ENCODE measurements at places on chromosomes 2 and 18.
A peak's percentile ranks its signal among the peaks of the same experiment; 100 is the strongest.

DNA sequence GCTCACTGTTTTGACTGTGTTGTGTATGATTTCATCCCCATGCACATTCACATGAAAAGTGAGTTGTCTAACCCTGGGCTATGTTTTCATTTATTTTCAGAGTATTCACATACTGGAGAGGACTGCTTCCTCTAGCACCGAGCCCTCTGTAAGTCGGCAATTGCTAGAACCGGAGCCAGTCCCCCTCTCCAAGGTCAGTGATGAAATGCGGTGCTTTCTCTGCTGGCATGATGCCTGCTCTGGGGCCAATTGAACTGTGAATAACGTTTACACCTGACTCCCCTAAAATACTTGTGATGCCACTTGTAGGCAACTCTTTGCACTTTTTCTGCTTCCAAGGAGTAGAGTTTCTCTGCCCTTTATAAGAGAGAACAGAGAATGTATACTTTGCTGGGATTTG lies 126.9 kb downstream of the PRKRA start:
- no peak for DNase-seq

GRCh38 chr18:58856881-58857280 lies 7.8 kb upstream of the ZNF532 start:
- no peak for DNase-seq

DNA sequence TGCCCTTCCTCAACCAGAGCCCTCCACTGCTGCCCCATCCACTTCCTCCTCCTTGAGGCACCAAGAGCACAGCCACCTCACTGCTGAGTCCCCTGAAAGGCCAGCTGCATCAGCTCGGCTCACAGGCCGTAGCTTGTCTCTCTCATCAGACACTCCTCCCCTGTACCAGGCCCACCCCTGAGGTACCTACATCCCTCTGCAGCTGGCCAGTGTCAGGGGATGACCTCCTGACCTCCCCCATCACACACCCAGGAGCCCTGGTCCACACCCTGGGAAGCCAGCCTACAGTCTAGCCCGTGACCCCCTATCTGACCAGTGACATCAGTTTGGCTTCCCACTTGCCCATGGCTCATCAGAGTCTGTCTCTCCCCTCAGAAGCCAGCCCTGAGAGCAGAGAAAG lies 205.6 kb downstream of the TNS1 start:
- no peak for DNase-seq

GRCh38 chr2:218387369-218388194 lies 5.5 kb downstream of the SLC11A1 start:
- DNase-seq = no peak

- no peak for DNase-seq
These were observed 139.8 kb downstream of the GPD2 start for GRCh38 chr2:156576005-156576404.

GRCh38 chr18:23136326-23137096 lies 1.2 kb downstream of the CABLES1 start:
- peak; percentile 76 for DNase-seq

GRCh38 chr2:171995586-171995985 lies 4.2 kb upstream of the METAP1D start:
- DNase-seq = no peak

DNA sequence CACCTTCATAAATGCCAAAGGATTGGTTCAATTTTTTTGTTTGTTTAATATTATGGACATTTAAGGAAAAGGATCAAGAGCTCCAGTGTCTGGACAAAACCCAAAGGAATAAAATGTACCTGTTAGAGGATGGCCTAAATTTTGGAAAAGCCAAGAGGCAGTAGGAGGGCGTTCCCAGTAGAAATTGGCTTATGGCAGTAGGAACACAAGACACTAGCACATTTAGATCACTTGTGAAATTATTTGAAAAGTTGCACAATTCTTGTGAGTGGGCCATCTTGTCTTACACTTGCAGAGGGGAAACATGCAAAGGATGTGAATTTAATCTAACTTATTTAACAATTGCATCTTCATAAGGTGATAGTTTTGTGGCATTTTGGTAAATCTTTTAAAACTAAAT lies 3.2 kb downstream of the BZW1 start:
- no peak for DNase-seq

DNA sequence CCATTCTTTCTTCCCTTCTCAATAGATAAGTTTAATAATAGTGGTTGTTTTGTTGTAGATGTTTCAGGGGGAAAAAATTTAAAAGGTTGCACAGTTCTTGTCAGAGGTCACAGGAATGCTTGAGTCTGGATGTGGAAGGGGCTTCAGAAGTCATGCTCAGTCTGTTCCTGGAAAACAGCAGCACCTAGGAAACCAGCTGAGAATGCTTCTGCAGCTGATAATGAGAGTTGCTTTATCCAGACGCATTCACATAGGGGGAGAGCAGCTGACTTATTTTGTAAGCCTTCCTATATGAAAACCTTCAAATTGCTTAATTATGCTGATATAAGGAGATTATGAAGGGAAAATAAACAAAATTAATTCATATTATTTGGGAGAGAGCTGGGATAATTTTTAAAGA lies 235.5 kb downstream of the GULP1 start:
- peak; percentile 55 for DNase-seq

GRCh38 chr2:41194230-41194629 lies 742.3 kb upstream of the SLC8A1 start:
- DNase-seq = no peak

GRCh38 chr2:158762336-158762735 lies 32.8 kb upstream of the DAPL1 start:
- DNase-seq = no peak

DNA sequence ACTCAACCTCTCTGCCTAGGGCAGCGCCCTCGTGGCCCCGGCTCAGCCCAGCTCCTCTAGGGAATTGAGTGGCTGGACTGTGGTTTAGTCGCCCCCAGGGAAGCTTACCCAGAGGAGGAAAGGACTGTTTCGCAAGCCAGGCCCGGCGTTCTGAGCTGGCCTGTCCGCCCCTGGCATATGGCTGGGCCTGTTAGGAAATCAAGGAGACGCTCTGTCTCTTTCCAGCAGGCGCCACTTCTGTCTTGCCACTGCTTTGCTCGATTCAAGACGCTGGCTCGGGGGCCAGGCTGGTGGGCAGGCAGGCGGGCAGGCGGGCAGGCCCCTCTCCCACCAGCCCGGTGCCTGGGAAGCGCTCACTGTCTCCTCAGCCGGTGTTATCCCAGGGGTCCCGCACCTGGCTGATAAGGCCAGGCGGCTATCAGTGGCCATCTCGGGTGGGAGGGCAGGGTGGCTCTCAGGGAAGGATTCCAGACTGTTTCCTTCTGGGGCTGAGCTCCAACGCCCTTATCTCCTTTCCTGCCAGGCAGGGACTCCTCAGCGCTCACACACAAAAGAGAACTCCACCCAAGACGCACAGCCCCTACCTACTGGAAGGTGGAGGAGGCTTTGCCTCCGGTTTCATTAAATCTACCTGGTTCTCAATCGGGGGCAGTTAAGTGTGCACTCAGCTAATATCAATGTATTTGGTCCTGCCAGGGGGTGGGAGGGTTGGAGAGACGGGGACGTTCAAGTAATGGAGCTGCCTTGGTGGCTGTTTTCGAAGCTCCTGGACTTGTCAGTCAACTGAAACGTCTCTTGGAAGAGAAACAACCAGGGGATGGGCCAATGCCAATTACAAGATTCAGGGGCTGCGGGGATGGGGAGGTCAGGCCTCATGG lies 109.1 kb downstream of the SMAD7 start:
- no peak for DNase-seq

DNA sequence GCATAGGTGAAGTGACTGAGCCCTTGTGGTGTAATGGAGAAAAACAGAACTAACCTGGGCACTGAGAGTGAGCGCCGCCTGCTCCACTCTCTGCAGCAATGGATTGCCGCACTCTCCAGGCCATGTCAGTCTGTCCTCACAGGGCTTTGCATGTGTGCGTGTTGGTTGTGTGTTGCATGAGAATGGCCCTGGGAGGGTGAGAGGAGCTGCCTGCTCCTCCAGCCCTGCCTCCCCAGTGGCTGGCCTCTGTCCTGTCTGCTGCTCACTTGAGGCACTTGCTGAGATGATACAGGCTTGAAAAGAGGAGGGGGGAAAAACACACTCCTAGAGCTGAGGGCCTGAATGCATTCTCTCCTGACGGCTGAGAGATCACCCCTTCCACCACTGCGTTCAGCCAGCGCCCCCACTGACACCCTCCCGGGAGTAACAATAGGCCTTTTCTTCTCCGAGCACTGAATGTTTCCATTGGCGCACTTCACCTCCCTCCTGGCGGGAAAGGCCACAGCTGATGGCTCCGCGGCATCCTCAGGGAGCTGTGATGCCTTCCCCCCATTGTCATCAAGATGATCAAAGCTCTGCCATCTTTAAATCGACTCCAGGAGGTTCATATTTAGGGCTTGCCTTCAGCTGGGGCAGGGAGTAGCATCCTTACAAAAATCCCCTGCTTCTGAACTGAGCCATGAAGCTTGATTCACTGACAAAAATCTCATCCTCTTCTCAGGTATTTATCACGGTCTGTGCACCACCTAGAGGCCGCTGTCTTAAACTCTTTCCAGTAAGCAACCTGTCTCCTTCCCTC lies 49.9 kb upstream of the DAPL1 start:
- DNase-seq = peak; percentile 75

- DNase-seq = peak; percentile 43
These were observed at the start of gene PRKAG3 for GRCh38 chr2:218831378-218831990. TSS of gene PRKAG3 (minus strand) at chr2:218831803.

DNA sequence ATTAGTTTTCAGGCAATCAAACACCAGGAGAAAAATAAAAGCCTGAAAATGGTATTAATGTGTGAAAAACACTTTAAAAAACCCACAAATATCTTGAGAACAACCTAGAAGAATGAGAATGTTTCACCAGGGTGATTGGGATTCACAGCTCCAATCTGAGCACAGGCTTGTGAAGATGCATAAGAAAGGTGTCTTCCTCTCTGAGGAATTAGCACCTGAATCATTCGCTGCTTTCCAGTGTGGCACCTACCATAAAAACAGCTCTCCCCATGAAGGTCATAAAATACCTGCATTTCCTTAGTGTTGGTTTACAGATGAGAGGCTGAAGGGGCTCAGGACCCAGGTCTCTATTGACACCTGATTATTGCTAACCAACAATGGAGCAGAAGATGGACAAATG lies 499.7 kb upstream of the KLHL29 start:
- no peak for DNase-seq

GRCh38 chr2:60051991-60052390 lies 501.5 kb downstream of the BCL11A start:
- DNase-seq = no peak

DNA sequence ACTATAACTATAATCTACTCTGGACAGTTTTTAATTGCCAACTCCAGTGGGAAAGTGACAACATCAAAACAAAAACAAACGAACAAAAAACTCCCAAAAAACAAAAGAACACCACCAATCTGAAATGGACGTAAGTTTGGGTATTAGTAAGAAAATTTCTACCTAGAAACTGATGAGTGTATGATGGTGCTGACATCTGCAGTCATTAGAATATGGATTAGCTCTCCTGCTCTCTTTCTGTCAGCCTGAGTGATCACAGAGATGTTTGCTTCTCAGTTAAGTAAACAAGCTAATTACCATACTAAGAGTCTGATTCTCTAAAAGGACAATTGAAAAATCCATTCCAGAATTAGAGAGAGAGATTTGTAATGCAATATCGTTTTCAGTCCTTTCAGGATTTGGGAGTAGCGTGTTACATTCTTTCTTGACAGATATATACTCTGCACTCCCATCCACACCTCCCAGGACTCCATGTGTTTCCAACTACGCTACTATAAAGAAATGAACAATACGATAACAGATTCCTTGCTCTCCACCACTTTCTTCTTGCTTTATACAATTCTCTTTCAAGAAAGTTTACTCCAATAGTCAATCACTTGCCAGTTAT lies 1347.4 kb upstream of the PIK3C3 start:
- no peak for DNase-seq

GRCh38 chr2:112881217-112881985 lies 29.6 kb upstream of the IL37 start:
- DNase-seq = no peak

DNA sequence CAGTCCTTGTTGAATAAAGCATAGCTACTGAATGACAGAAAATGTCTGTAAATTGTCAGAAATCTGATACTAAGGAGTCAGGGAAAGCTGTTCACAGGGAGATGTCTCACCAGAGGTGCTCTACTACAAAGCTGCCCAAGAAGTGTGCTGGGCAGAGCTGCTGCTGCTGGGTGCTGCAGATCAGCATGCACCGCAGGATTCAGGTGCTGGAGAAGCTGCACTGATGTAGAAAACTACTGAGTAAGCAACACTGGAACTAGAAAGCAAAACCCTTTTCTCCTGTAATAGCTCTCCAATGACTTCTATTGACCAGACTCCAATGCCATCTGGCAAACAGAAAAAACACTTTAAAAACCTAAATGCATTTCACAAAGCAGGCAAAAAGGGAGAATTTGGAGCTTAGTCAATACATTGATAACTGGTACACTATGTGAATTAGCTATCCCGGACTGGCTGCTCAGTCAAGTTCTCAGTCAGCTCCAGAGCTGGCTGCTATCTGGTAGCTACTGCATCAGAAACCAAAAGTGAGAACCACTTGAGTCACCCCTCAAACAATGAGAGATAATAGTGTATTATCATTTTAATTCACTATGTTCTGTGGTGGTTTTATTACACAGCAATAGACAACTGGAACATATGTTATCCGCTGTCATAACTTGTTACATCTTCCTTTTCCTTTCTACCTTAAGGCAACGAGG lies 493.1 kb downstream of the CPS1 start:
- no peak for DNase-seq

DNA sequence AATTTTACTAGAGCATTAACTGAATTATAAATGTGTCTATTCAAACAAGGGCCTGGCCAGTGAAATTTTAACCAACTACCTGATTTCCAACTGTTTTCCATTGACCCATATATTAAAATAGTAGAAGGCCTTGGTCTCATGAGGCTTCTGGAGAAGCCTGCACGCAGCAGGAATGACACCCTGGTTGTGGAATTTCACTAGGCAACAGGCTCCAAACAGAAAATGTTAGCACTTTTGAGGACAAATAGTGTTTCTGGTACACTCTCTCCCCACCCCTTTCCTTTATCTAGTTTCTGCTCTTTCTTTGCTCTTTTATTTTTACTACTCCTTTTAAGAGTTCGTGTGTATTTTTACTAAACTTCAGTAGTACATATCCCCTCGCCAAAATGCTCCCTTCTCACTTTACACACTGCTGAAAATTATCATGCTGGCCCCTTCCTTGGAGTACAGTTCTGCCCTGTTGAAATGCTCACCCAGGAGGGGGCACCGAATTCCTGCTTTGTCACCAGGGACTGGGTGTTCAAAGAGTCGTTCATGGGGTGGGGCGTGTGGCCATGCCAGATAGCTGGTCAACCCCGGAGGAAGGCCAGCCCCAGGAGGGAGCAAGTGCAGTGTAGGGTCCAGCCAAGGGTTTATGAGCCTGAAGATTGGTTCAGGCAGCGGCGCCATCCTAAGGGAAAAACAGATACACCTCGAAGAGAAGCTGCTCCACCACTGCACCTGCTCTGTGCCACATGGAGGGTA lies 22.1 kb upstream of the COL6A3 start:
- DNase-seq = peak; percentile 91

GRCh38 chr2:226489775-226490541 lies 309.7 kb downstream of the IRS1 start:
- no peak for DNase-seq

GRCh38 chr18:33839452-33840211 lies 261.6 kb downstream of the ASXL3 start:
- peak; percentile 62 for DNase-seq

Data from hindlimb muscle (tissue), 1 donor.